Activated CD4-positive, alpha-beta T cell treated with anti-CD3 and anti-CD28 coated beads for 4 hours (primary cell): ENCODE measurements at places on chromosomes 1 and 21.

- DNase-seq, result no peak
Observed at GRCh38 chr1:209106237-209106741, 477.2 kb upstream of the CAMK1G start.

GRCh38 chr1:63703701-63704107, 70.1 kb upstream of the ROR1 start:
- no peak for DNase-seq

- DNase-seq, result no peak
Observed at GRCh38 chr1:198901266-198901665, 262.4 kb downstream of the PTPRC start.

GRCh38 chr21:30189773-30190172, 23.2 kb upstream of the CLDN17 start:
- DNase-seq, result no peak
